ENCODE measurements at places on chromosomes 11 and 22.

- no peak for DNase-seq
Measured at GRCh38 chr11:11972730-11973341, 35.6 kb downstream of the DKK3 start.

GRCh38 chr11:134676516-134677287 lies 264.7 kb upstream of the B3GAT1 start:
- no peak for DNase-seq

GRCh38 chr11:4123218-4123617 lies 28.6 kb downstream of the RRM1 start:
- no peak for DNase-seq

DNA sequence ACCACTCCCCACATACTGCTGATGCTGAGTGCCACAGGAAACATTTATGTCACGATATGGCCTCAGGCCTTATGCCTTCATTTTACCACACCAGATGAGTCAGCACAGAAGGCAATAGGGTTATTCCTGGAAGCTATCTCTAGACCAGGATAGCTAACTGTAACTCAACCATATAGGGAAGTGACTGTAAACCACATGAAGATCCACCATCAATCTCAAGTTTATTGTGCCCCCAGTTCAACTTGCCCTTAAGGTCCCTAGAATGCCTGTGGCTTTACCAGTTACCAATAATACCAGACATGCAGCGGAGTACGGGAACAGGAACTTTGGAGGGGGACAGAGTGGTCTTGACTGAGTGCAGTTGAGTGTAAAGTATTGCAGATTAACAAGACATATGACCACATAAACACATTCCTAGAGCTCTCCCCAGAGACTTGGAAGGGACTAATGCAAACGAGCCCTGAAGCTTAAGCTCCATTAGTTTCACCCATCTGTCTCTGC lies 180.9 kb downstream of the KIF18A start:
- DNase-seq = no peak

DNA sequence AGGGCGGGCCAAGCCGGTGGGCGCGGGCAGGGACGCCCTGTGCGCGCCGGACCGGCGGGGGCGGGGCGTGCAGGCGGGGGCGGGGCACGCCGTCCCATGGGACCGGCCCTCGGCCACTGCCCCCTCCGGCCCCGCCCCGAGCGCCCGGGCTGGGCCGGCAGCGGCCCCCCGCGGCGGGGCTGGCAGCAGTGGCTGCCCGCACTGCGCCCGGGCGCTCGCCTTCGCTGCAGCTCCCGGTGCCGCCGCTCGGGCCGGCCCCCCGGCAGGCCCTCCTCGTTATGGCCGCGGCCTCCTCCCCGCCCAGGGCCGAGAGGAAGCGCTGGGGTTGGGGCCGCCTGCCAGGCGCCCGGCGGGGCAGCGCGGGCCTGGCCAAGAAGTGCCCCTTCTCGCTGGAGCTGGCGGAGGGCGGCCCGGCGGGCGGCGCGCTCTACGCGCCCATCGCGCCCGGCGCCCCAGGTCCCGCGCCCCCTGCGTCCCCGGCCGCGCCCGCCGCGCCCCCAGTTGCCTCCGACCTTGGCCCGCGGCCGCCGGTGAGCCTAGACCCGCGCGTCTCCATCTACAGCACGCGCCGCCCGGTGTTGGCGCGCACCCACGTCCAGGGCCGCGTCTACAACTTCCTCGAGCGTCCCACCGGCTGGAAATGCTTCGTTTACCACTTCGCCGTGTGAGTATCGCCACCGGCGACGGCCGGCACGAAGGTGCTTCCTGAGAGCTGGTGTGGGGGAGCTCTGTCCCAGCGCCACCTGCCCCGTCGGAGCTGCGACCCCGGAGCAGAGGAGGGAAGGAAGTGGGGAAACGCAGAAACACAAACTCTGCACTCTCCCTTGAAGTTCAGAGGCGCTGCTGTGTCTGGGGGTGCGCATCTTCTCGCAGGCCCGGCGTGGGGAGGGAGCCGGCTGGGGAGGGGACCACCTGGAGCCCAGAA lies at the start of gene KCNQ1:
Gene KCNQ1, plus strand, starts transcription at position 188 of the 925 bp plus-strand sequence. Its CDS starts 91 bp downstream, at position 279.
- DNase-seq = peak; percentile 48

DNA sequence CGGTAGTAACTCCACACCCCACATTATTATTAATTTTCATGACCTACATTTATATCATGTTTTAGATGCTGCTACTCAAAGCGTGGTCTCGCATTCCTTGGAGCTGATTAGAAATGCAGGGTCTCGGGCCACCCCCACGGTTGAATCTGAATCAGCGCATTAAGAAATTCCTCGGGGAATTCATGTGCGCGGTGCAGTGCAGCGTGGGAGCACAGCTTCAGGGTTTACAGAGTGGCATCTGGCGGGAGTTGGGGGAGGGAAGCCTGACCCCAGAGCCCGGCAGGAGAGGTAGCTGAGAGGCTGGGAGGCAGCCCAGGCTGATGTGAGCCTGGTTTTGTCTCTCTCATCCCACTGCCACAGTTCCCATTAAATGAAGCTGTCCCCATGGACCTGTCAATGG lies 48.1 kb upstream of the DAGLA start:
- DNase-seq = no peak

- no peak for DNase-seq
Measured at GRCh38 chr22:45237065-45237990, 3.4 kb downstream of the KIAA0930 start.

GRCh38 chr11:22677153-22677903 lies 10.9 kb downstream of the GAS2 start:
- no peak for DNase-seq

DNA sequence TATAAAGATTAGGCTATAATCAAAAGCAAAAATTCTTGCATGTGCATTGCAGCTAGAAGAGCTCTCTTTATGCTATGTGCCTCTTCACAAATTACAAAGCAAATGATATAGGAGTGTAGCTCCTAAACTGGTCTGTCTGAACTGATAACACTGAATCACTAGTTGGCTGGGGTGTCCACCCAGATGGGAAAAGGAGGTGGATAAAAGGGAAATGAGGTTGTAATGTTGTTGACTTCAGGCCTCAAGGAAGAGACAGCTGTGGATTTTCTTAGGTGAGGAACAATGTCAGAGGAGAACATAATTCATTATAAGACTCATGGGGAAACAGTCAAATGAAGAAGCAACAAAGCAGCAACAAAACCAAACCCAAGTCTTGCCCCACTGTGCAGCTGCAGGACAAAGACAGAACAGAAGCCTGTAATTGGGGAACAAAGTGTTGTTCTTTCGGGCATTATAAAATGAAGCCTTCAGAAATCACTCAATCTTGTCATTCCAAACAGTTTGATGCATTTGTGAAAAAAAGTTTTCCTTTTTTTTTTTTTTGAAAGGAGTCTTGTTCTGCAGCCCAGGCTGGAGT lies 130.1 kb upstream of the DDI1 start:
- DNase-seq = no peak

DNA sequence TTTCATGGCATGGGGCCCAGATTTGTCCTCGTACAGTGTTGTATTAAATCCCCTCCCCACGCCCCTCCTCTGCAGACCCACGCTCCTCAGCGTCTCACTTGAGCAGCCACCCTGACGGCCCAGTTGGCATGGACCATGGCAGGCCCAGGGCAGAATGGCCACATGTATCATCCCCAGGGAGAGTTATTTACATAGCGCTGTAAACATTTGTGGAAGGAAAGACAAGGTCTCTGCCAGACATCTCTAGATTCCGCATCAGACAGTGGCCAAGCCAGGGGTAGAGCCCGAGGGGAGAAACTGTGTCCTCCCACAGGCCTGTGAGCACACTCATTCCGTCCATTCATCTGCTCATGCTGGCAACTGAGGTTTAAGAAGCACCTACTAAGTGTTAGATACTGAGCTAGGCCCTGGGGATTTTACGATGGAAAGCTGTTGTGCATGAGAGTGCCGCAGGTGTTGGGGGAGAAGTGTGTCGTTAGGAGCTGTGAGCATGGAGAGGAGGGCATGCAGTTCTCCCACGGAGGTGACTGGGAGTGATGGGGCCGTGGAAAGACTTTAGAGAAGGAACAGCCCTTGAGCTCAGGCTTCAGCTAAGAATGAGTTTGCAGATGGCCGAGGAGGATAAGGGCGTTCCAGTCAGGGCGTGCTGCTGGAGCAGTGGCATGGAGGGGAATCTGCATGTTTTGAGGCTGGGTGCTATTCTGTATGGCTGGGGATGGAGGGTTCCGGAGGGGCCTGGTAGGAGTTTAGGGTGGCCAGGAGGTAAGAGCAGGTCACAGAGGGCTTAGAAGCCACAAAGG lies 94.9 kb downstream of the GRIK4 start:
- DNase-seq = no peak

GRCh38 chr11:83008581-83008923 lies 63.1 kb downstream of the RAB30 start:
- DNase-seq = no peak

GRCh38 chr11:534396-535209 lies 773 bp downstream of the HRAS start:
- DNase-seq = no peak

DNA sequence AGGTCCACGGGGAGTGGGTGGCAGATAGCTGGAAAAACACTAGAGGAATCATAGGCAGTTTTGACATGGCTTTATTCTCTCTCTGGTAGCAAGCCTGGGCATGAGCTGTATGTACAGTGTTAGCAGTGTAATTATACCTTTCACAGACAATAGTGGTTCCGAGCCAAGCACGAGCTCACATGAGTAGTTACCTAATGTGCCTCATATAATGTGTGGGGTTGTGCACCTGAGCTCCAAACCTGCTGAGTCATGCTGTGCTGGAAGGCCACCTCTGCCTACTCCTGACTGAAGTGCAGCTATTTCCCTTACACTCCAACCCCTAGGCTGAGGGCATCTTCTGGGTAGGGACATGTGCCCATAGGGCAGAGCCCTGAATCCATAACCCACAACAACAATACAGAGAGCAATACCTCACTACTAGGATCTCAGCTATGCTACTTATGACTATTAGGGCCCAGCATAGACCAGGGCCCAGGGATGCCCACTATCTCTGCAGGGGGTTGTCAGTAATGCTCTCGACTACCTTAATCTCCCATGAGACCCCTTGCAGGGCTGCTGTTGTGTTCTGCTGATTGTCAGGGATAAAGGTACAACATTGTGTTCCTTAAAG lies 432.1 kb downstream of the DYNC2H1 start:
- DNase-seq = no peak

DNA sequence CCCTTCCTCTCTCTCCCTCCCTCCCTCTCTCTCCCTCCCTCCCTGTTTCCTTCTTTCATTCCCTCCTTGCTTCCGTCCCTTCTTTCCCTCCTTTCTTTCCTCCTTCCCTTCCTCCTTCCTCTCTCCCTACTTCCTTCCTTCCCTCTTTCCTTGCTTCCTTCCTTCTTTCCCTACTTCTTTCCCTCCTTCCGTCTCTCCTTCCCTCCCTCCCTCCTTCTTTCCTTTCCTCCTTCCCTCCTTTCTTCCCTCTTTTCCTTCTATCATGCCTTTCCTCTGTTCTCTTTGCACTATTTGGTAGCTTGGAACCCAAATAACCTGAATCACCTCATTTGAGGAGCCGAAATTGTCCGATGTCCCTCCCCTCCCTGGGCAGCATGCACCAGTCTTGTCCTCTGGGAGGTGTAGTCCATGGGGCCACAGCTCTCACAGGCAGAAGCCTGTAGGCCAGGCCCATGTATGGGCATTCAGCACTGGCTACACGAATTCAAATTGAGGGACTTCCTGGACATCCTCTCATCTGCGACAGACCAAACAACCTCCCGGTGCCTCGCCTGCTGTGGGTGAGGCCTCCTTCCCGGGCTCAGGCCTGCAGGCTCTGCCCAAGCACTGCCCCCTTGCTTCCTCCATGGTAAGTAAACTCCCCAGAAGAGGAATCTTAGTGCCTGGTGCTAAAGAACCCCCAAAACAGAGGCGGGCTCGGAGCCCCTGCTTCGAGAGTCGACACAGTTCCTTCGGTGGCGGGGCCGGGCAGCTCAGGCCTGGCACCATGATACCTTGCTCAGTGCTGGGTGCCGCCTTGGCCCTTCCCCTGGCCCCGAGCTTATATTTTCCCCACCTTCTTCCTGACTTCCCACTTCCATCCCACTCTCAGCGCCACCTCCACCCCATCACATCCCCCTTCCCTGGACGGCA lies 454.1 kb upstream of the CADM1 start:
- no peak for DNase-seq

- DNase-seq = no peak
Measured at GRCh38 chr11:74647404-74647803, 55.0 kb downstream of the POLD3 start.

GRCh38 chr11:107043242-107044006 lies 25.1 kb upstream of the GUCY1A2 start:
- DNase-seq = no peak

DNA sequence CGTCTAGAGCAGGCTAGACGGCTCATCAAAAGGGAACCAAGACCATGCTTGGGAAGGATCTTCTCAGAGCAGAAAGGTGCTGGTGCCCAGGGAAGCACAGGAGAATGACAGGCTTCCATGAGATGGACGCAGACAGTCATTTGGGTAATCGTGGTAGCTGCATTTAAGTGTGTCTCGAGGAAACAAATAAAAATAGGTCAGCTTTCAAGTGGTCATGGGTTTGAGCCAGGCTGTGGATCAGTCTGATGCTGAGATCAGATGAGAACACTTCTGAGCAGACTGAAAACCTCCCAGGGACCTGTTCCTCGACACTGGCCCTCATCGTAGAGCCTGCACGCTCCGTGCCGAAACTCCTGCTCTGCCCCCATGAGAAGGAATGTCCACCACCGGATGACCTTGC lies 4.7 kb downstream of the CARS1 start:
- no peak for DNase-seq

DNA sequence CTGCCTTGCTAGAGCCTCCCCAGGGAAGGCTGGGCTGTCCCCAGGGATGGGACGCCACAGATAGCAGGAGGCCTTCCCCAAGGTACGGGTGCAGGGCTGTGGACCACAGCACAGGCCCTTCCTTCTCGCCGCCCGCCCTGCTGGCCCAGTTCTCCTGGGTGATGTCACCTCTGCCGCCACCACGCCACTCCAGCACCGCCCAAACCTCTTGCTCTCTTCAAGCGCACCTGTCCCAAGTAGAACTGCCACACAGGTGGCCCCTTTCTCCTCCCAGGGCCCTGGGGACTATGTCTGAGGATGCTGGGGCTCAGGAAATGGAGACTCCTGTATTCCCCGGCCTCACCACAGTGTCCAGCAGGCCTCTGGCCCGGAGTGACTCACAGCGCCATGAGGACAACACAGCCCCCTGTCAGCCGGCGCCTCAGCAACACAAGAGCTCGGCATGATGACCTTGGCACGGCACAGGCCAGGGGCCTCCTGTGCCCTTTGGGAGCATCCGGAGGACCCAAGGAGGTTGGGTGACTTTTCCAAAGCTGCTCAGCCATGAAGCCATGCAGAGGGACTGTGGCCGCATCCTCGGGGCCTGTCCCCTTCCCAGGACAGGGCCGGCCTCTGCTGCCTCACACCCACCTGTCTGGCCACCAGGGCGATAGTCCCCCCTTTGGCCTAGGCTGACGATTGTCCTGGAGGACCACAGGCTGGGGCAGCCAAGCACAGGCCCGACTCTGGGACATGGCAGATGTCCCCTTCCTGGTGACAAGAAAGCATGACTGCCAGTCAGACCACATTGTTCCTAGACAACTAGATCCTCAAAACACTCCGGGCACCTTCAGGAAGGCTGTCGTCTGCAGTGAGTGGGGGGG lies 1023.5 kb downstream of the BRD1 start:
- no peak for DNase-seq
